Bone marrow (tissue), 2 donors: ENCODE measurements at places on chromosomes 2 and 18.

- DNase-seq, result no peak
These were observed 9.2 kb downstream of the HS6ST1 start for GRCh38 chr2:128309280-128310093.

DNA sequence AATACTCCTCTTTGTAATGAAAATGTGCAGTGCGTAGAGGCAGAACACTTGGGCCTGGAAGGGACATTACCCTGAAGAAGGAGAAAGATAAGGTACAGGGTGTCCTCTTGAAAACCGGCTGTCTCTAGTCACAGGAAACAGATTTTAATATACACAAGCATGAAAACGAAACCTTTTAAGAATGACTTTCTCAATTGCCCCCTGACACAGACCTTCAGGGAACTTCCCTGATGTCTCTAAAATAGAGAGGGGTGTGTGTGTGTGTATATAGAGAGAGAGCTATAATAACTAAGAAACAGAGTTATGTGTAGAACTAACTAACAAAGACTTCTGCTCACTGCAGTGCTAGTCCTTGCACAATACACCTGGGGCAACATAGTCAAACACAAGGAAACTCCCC, 780.0 kb downstream of the CNTNAP5 start:
- DNase-seq, result no peak

GRCh38 chr2:23446916-23447315, 61.9 kb downstream of the KLHL29 start:
- DNase-seq, result no peak

GRCh38 chr2:197851451-197851850, 47.1 kb downstream of the PLCL1 start:
- no peak for DNase-seq

GRCh38 chr2:48984922-48985321, 169.4 kb downstream of the FSHR start:
- DNase-seq, result no peak

DNA sequence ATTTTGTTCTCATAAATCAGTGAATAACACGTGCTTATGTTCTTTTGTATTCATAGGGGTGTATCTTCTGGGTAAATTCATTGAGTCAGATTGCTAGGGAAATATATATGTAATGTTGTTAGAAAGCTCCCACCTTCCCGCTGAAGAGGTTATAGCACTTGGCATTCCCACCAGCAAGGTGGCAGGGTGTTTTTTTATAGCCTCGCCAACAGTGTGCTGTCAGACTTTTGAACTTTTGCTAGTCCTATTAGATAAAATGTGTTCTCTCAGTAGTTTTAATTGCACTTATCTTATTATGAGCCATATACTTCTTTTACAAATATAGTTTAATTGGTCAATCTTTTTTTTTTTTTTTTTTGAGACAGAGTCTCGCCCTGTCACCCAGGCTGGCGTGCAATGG, 31.0 kb downstream of the MRPS9 start:
- DNase-seq, result no peak

- DNase-seq, result no peak
These were observed 22.3 kb downstream of the DNAH7 start for GRCh38 chr2:196046123-196046917.

DNA sequence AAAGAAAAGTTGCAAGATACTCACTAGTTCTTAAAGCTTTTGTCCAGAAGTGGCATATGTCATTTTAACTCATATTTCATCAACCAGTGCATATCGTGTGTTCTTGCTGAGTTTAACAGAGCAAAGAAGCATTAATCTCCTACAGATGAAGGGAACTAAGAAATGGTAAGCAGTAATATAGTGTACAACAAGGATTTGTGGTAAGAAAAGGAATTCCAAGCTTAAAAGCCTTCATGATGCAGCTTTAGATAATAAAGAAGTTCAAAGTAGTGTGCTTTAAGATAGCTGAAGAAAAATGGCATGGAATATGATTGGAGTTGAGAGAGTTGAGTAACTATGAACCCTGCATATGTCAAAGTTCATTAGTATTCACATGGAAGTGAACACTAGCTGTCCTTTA, 649.8 kb upstream of the FSHR start:
- DNase-seq, result no peak

- DNase-seq, result no peak
These were observed 1.4 kb downstream of the COL3A1 start for GRCh38 chr2:188975497-188976102.
